Stimulated activated naive CD8-positive, alpha-beta T cell treated with anti-CD3 and anti-CD28 coated beads, Interleukin-15, Interleukin-2, amounts not matched to agents 100 U/mL and 50 U/mL, for 24 hours (primary cell): ENCODE measurements at places on chromosomes 12 and 14.

GRCh38 chr12:82996168-82996812 is 309.6 kb downstream of the TMTC2 start:
- DNase-seq = no peak

- peak; percentile 4 for DNase-seq
Measured at GRCh38 chr14:58151133-58152013, 640 bp downstream of the ARMH4 start.

DNA sequence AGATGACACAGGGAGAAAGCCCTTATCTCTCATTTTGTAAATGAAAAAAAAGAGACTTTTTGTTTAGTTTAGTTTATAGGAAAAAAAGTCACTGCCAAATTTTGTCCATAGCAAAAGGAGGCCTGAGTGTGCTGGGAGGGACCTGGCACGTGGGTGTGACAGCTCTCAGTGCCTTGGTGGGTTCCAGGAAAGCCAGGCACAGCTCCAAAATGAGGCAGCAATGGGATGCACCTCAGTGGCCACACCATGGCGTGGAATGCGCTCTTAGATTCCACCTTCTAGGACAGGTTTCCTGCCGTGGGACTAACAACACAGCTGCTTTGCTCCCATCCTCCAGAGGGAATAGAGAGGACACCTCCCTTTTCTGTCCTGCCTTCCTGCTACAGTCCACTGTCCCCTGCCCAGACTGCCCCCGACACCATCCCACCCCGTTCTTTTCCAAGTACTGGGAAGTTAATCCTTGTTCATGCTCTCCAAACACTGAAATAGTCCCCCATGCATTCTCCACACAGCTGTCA is 207.6 kb downstream of the EMP1 start:
- DNase-seq = no peak

GRCh38 chr14:39368261-39368959 is 63.8 kb downstream of the FBXO33 start:
- DNase-seq = peak; percentile 35

DNA sequence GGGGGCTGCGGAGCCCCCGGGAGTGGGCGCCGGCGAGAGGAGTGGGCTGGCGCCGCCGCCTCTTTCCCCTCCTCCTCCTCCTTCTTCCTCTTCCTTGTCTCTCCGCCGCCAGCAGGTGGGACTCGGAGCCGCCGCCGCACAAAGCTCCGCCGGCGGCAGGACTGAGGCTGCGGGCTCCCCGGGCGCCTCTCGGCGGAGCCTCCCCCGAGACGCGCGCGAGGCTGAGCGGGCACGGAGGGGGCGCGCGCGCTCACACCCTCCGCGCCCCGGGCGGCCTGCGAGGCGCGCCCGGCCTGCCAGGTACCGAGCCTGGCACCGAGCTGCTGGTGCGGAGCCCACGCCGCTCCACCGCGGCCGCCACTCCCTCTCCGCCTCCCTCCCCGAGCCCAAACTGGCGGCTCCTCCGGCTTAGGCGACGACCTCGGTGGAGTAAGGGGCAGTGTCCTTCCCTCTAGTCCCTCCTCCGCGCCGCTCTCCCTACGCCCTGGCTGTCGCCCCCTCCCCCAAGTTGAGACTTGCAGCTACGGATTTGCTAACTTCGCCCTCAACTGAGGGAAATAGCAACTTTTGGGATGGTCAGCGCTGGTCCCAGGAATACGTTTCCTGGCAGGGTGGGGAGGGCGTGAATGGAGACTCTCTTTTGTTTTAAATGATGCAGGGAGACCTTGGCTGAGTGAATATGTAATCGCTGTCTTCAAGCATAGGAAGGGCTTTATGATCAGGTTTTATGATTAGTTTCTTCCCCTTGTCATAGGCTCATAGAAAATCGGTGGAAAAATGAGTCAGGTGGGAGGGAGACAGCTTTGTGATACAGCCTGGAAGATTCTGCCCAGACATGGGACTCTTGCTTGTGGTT is 199.5 kb upstream of the CAND1 start:
- DNase-seq = peak; percentile 49

DNA sequence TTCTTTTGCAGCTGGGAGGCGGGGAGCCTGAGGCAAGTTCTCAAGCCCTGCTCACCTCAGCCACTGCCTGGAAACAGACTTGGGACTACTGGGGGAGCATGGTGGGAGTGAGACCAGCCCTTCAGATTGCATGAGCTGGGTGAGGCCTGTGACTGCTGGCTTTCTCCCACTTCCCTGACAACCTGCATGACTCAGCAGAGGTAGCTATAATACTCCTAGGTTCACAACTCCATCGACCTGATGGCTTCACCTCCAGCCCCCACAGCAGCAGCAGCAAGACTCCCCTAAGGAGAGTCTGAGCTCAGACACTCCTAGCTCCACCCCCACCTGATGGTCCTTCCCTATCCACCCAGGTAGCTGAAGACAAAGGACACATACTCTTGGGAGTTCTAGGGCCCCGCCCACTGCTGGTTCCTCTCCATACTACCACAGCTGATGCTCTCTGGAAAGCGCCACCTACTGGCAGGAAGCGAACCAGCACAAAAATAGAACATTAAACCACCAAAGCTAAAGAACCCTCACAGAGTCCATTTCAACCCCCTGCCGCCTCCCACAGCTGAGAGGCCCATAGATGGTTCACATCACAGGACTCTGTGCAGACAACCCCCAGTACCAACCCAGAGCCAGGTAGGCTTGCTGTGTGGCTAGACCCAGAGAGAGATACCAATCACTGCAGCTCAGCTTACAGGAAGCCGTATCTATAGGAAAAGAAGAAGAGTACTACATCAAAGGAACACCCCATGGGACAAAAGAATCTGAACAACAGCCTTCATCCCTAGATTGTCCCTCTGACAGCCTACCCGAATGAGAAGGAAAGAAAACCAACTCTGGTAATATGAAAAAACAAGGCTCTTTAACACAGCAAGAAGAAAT is 68.7 kb downstream of the RPAP3 start:
- DNase-seq = peak; percentile 53
